ENCODE measurements at places on chromosomes 3 and 15.

- no peak for DNase-seq
Measured at GRCh38 chr15:41971895-41972252, 483 bp downstream of the EHD4 start.

GRCh38 chr15:63358241-63359029 lies 23.2 kb downstream of the CA12 start:
- DNase-seq, result no peak

GRCh38 chr3:107446706-107447105 lies 69.5 kb downstream of the CCDC54 start:
- no peak for DNase-seq

DNA sequence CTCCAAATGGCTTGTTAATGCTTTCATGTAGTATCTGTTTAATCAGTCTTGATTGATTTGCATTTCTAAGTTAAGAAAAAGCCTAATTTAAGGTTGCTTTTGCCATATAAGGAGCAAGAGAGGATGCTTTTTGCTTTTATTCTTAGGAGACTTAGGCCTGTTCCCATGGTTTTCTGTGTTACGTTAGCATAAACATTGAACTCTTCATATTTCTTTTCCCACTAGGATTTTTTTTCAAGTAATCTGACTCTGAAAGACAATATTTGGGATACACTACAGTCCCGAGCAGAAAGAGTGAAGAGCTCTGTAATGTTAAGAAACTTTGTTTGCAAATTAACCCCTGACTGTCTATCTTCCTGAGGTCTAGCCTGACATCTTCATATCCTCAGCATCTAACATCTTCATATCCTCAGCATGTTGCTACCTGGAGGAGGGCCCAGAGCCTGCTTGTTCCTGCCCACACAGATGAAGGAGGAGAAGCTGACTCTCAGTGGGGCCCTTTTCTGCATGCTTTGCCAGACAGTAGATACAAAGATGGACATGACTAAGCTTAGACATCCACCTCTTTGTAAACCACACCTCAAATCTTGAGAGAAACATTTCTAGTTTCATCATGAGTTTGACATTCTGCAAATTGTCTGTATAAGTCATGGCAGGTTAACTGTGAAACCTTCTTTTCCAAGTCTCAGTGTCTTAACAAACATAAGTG lies 86.2 kb upstream of the COL6A5 start:
- DNase-seq, result peak; percentile 78

GRCh38 chr15:64513823-64514222 lies 53.4 kb downstream of the ZNF609 start:
- DNase-seq, result no peak

- DNase-seq, result peak; percentile 44
Measured at GRCh38 chr3:172646439-172647015, 64.3 kb downstream of the NCEH1 start.

DNA sequence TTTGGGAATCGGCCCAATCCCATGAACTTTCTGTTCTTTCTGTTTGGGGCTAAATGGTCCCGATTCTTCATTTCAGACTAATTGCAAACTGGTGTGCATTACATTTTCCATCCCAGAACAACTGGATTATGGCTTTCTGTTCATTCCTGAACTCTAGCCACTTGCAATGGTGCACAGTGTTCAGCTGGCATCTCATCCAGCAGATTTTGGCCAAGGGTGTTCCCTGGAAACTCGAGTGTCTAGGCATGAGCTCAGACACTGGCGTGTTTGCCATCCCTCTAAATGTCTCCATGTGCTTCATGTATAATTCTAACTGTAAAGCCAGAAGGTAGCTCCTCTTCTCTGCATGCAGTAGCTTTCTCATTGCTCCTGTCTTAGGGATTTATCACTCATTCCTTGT lies 97.1 kb upstream of the MYZAP start:
- DNase-seq, result peak; percentile 86

DNA sequence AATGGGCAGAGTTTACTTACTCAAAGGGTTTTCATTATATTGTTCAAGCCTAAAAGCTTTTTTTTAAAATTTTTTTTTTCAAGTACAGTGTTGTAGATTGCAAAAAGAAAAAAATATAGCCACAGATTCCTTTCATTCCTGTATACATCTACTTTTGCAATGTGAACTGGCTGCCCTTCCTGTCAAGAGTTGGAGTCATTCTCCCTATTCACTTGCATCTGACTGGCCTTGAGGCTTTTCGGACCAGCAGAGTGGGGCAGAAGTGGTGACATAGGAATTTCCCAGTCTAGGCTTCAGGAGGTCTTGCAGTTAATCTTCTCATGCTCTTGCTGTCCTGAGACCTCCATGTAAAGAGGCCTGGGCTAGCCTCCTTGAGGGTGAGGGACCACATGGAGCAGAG lies 218.3 kb upstream of the CFAP20DC start:
- no peak for DNase-seq

- no peak for DNase-seq
Measured at GRCh38 chr3:45347315-45348000, 40.9 kb upstream of the LARS2 start.
